ENCODE measurements at places on chromosomes 4 and X.

DNA sequence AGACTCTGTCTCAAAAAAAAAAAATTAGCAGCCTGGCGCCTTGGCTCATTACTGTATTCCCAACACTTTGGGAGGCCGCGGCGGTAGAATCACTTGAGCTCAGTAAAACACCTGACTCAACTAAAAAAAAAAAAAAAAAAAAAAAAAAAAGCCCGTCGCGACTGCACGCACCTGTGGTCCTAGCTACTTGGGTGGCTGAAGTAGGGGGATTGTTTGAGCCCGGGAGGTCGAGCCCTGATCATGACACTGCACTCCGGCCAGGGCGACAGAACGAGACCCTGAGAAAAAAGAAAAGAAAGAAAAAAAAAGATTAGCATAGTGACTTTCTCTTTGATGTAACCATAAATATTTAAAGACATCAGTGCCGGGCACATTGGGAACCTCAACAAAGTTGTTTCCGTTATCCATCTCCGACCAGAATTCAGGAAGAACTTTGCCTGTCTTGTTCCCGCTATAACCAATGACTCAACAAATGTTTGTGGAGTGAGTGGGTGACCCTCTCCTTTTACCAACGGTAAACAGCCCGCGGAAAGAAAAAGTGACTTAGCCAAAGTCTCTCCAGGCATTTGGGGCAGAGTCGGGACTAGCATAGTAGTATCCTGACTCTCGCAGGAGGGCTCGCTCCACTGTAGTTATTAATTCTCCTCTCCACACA lies 553 bp upstream of the MED28 start:
- DNase-seq = peak; percentile 47

DNA sequence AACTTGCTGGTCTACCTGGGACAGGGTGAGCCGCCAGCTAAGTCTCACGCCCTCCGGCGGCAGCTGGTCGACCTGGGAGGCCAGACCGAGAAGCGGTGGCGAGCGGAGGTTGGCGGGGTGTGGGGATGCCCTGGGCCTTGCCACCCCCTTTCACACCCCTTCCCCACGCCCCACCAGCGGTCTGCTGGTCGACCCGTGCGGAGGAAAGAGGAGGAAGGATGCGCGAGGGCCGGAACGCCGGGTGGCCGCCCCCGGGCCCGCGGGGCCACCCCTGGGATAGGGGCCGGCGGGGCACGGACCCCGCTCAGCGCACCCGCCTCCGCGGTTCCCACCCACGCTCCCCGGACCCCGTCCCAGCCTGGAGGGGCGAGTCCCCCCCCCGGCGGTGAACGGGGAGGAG lies 28.3 kb upstream of the DCAF12L1 start:
- no peak for DNase-seq

- no peak for DNase-seq
Measured at GRCh38 chr4:52750213-52750612, 1.0 kb downstream of the ERVMER34-1 start.

- no peak for DNase-seq
Measured at GRCh38 chr4:2260344-2261109, 1.4 kb downstream of the MXD4 start.

GRCh38 chr4:71932941-71933340 lies 98.9 kb upstream of the NPFFR2 start:
- no peak for DNase-seq

GRCh38 chr4:167032871-167033270 lies 201.4 kb downstream of the SPOCK3 start:
- DNase-seq = no peak

- DNase-seq = no peak
Measured at GRCh38 chr4:41590591-41590990, 52.6 kb downstream of the LIMCH1 start.

GRCh38 chr4:47646372-47646771 lies 161.3 kb downstream of the ATP10D start:
- DNase-seq = no peak

- DNase-seq = no peak
Measured at GRCh38 chr4:1785592-1785991, 7.5 kb upstream of the FGFR3 start.

- no peak for DNase-seq
Measured at GRCh38 chr4:140046016-140046415, 108.0 kb downstream of the MAML3 start.

- DNase-seq = no peak
Measured at GRCh38 chr4:128527946-128528576, 240.4 kb upstream of the PGRMC2 start.

GRCh38 chr4:139300431-139301112 lies 733 bp upstream of the NAA15 start:
- no peak for DNase-seq

DNA sequence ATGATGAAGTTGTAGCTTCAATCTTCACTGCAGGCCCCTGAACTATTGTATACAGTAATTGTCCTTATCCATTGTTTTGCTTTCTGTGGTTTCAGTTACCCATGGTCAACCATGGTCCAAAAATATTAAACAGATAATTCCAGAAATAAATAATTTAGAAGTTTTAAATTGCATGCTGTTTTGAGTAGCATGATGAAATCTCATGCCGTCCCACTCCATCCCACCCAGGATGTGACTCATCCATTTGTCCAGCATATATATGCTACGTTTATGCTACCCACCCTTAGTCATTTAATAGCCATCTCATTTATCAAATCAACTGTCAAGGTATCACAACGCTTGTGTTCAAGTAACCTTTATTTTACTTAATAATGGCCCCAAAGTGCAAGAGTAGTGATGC lies 34.5 kb downstream of the IQCM start:
- DNase-seq = no peak

DNA sequence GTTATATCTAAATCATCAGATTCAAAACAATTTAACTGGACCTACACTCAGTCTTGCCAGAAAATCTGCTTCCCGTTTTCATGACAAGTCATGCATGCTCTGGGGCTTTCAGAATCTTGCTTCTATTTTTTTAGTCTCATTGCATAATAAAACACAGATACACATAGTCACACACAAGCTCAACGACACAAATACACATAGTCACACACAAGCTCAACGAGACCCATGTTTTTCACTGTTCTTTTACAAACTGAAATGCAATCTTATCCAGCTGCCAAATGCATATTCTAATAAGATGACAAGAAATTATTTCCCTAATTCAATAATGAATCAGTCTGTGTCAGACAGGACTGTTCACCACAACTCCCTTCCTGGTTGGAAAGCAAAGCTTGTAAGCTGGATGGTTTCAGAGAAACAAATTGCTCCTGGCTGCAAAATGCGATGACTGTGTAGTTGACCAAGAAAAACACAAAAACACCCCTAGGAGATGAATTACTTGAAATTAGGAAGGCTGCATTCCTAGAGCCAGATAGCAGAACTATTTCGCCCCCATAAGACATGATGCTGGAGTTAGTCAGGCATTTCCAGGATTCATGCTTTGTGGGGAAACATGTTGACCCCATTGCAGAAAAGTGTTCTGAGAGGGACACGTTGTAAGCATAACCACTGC lies 208.7 kb downstream of the CHIC2 start:
- DNase-seq = no peak

DNA sequence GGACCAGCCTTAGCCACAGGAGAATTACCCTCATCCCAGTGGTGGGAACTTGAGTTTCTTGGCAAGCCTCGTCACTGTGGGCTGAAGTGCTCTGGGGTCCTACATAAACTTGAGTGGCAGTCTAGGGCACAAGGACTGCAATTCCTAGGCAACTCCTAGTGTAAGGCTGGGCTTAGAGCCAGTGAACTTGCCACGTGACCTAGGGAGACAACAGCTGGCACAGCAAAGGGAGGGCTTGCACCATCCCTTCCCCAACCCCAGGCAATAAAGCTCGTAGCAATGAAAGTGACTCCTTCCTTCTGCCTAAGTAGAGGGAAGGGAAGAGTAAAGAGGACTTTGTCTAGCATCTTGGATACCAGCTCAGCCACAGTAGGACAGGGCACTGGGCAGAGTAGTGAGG lies 81.8 kb downstream of the TEX11 start:
- no peak for DNase-seq

GRCh38 chr4:114396808-114397207 lies 201.8 kb upstream of the UGT8 start:
- no peak for DNase-seq

GRCh38 chr4:2051086-2051485 lies 8.0 kb upstream of the NAT8L start:
- no peak for DNase-seq

GRCh38 chr4:85607624-85608023 lies 132.7 kb downstream of the ARHGAP24 start:
- no peak for DNase-seq

DNA sequence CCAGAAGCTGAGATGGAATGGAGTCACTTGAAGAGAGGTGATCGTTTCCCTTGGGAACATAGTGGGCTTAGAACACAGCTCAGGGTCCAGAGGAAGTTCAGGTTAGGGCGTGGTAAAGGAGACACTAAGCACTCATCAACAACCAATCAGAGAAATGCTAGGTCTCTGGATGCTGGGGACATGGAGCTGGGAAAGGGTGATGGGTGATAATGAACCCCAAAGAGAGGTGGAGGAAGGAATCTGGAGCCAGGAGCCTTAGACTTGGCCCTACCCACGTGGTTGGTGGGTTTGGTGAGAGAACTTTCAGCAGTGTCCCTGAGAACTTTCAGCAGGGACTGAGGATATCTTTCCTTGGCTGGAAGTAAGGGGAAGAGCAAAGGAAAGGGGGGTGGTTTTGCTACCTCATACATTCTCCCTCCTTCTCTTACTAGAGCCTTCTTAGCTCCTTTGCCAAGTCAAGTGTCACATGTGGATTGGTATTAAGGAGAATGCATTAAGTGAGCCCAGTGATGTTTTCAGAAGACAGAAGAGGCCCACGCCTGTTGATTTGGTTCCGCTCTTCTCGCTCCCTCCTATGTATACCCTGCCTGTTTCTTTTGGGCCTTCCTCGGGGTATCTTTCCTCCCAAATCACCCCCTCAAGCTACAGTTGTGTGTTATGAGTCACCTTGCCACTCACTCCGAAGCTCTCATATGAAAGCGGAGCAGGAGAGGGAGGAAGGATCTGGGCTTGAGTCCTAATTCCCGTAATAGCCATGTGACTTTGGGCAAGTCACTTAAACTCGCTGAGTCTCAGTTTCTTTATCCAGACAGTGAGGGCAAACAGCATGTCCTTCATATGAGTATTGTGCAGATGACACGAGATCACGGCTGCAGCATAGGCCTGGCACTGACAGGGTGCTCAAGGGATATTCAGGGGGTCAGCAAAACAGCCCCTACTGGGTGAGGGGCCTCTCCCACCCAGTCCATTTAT lies 63.1 kb downstream of the TSC22D3 start:
- DNase-seq = no peak

DNA sequence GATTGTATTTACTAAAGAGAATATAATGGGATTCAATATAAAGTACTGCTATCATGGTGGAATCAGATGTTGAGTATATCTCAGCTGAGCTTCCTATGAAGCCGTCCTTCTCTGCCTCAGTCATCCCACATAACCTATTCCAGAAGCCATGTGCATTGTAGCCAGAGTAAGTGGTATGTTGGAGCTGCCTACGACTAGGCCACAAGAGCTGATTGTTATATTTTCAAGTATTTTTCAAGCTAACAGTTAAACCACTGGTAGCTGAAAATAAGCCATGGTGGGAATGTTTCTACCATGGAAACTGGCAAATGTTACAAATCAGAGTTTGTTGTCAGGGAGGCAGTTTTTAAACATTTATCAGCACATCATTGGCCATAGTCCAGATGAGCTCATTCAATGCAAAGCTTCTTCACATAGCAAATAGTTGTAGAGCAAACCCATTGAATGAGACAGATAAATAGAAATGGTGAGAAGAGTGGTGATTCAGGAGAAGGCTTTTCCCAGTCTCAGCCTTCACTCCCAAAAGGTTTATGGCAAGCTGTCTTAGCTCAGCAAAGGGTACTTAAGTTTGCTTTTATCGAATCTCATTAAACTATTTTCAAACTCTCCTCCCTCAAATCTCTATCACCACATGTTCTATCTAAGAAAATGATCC lies 436.4 kb downstream of the PCDH19 start:
- DNase-seq = no peak

DNA sequence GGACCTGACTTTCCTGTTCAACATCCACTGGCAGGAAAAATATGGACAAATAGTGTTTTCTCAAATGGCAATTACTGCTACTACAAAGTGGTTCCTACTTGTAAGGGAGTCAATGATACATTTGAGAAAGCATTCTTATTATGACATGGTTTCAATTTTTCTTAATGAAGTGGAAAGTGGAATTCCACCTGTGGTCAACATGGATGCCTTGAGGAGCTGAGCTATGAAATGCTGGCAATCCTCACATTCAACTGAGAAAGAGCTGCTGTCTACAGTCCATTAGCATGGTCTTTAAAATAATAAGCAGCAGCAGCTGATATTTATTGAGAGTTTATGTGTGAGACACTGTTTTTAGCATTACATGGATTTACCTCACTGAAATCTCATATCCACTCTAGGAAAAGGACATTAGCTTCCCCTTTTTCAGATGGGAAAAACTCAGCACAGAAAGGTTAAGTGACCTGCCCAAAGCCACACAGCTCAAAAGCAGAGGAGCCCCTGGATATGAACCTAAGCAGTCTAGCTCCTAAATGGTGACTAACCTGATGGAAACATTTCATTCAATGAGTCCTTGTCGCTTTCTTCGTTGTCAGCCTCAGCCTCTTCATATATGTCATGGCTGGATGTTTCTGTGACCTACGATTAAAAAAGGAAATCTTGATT lies 29.2 kb downstream of the MAP7D3 start:
- no peak for DNase-seq

GRCh38 chr4:113575401-113575800 lies 186.1 kb downstream of the CAMK2D start:
- no peak for DNase-seq

GRCh38 chrX:31110657-31111056 lies 38.8 kb upstream of the FTHL17 start:
- DNase-seq = no peak

DNA sequence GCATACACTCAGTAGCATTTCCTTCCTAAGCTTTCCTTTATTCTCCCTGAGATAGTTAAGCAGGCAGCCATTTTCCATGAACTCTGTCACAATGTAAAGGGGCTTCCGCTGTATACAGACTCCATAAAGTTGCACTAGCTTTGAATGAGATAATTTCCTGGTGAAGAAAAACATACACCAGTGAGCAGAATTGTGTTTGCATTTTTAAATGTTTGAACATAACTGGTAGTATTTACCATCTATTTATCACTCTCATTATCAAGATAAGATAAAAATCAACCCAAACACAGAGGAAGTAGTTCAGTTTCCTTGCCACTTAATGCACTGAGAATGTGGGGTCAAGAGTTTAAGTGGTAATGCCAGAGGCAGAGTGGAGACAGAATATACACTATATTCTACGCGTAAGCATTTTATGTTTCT lies 54.1 kb downstream of the TXK start:
- DNase-seq = no peak

- no peak for DNase-seq
Measured at GRCh38 chr4:173242466-173243250, 74.0 kb downstream of the GALNT7 start.

- DNase-seq = no peak
Measured at GRCh38 chr4:140243278-140243753, 89.3 kb upstream of the MAML3 start.

- DNase-seq = no peak
Measured at GRCh38 chrX:16544969-16545368, 105.0 kb upstream of the S100G start.

- no peak for DNase-seq
Measured at GRCh38 chr4:152289941-152290340, 246.0 kb downstream of the FBXW7 start.

All from HEK293T (cell line).